ENCODE measurements at places on chromosomes 7 and 10.

GRCh38 chr7:27420702-27421101, 178.1 kb downstream of the EVX1 start:
- DNase-seq, result no peak

- DNase-seq, result no peak
Measured at GRCh38 chr7:140041659-140042385, 20.9 kb downstream of the PARP12 start.

DNA sequence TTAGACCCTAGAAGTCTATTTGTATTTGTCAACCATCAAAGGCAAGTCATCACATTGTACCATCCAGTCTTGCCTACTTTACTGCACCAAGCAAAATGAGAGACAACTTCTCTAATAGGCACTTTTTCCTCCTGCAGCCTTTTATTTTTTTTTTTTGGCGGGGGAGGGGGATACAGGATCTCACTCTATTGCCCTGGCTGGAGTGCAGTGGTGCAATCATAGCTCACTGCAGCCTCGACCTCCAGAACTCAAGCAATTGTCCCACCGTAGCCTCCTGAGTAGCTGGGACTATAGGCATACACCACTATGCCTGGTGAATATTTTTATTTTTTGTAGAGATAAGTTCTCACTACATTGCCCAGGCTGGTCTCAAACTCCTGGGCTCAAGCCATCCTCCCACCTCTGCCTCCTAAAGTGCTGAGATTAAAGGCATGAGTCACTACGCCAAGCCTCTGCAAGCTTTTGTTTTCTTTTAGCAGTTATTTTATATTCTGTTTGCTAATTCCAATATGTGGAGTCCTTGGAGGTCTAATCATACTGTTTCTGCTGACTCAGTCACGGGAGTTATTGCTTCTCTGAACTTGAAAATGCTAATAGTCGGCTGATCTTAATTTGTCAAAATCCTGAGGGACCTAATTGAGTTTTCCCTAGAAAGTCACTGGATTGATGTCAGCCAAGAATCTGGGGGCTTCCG, 14.2 kb downstream of the KPNA7 start:
- peak; percentile 89 for DNase-seq

GRCh38 chr7:1632916-1633785, 36.9 kb upstream of the ELFN1 start:
- DNase-seq, result no peak

- DNase-seq, result no peak
Measured at GRCh38 chr7:30047124-30047523, 18.9 kb downstream of the PLEKHA8 start.

DNA sequence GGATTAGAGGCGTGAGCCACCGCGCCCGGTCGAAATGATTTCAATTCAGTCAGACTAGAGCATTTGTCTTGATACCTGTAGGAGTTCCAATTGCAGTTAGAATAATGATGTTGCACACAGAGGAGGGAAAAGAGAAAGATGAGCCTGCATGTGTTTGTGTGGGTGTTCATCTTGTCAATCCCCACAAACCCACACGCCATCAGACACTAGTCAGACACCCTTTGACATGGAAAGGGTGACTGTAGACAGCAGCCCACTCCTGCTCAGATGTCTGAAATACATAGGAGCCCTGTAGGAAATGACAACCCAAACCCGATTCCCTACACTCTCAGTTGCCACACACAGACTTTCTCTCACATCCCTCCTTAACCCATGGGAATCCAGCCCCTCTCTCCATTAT, 92.0 kb downstream of the ABLIM1 start:
- DNase-seq, result no peak

GRCh38 chr10:80945264-80945880, 407.7 kb downstream of the SH2D4B start:
- DNase-seq, result peak; percentile 1
